ENCODE measurements at places on chromosomes 13 and 19. TPM values are rescaled to one million over a fixed set of nuclear protein-coding genes. Genes with fewer than 3 reads are reported as not detected.

The FXYD3 gene
- 0.44 TPM for total RNA-seq

The MTUS2 gene
- total RNA-seq = 7.2 TPM

The OXGR1 gene
- total RNA-seq = 1.1 TPM

The PGLYRP2 gene
- not detected for total RNA-seq

The IZUMO4 gene
- 1.9 TPM for total RNA-seq

The RNF113B gene
- total RNA-seq = 6.5 TPM

The LEUTX gene
- 20.6 TPM for total RNA-seq

The WIZ gene
- 29.8 TPM for total RNA-seq

The CEACAM7 gene
- not detected for total RNA-seq

The MATK gene
- 0.41 TPM for total RNA-seq

The THOP1 gene
- total RNA-seq = 49.5 TPM

The ZNF793 gene
- 8.5 TPM for total RNA-seq

The EFNB2 gene
- 32.9 TPM for total RNA-seq

The F10 gene
- not detected for total RNA-seq

The RASIP1 gene
- total RNA-seq = 0.45 TPM

The ZNF563 gene
- total RNA-seq = 5.3 TPM

The CBLC gene
- total RNA-seq = not detected

The PPP6R1 gene
- total RNA-seq = 28.5 TPM

The MISP gene
- 0.13 TPM for total RNA-seq

The VN1R4 gene
- 0.31 TPM for total RNA-seq

The MYO9B gene
- total RNA-seq = 24.5 TPM

The FLT3LG gene
- 4.8 TPM for total RNA-seq

The SYCN gene
- not detected for total RNA-seq

The NBEA gene
- total RNA-seq = 48.9 TPM

The ZNF440 gene
- 16.7 TPM for total RNA-seq

The CHERP gene
- total RNA-seq = 17.9 TPM

The KASH5 gene
- 1.3 TPM for total RNA-seq
